Foreskin keratinocyte (primary cell): ENCODE measurements at places on chromosomes 5 and 9. TPM values are rescaled to one million over a fixed set of nuclear protein-coding genes. Genes with fewer than 3 reads are reported as not detected.
A peak's percentile ranks its signal among the peaks of the same experiment; 100 is the strongest.

DNA sequence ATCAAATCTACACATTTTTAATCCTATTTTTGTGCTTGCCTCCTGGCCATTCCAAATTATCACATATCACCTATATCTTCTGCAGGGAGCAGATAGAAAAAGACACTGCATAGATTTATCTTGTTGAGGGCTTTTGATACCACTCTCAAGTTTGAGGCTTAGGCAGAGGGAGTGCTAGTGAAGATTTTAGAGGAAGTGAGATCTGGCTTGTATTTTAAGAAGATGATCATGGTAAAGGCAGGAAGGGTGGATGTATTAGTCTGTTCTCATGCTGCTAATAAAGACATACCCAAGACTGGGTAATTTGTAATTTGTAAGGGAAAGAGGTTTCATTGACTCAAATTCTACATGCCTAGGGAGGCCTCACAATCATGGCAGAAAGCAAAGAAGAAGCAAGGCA lies 220.9 kb upstream of the TUT7 start:
- DNase-seq: no peak

GHR gene
- total RNA-seq: 1.6 and 2.1 TPM in 2 replicates

- no peak for DNase-seq
These were observed 367.9 kb upstream of the ADAMTSL1 start for GRCh38 chr9:18106006-18106560.

DNA sequence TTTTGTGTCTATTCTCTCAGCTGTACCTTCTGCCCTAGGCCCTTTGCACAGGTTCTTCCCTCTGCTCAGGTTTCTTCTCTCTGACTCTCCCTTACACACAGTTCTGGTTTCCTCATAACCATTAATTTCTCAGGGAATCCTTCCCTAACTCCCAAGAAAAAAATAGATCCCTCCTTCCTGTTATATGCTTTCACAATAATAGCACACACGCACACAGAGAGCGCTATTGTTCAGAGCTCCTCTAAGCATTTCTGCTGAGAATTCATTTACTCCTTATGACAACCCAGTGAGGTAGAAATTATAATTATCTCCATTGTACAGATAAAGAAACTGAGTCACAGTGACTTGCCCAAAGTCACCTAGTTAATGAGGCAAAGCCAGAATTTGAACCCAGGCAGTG lies 1.7 kb upstream of the TCOF1 start:
- DNase-seq: no peak

GRCh38 chr5:163453705-163454104 lies 6.2 kb downstream of the NUDCD2 start:
- no peak for DNase-seq

DNA sequence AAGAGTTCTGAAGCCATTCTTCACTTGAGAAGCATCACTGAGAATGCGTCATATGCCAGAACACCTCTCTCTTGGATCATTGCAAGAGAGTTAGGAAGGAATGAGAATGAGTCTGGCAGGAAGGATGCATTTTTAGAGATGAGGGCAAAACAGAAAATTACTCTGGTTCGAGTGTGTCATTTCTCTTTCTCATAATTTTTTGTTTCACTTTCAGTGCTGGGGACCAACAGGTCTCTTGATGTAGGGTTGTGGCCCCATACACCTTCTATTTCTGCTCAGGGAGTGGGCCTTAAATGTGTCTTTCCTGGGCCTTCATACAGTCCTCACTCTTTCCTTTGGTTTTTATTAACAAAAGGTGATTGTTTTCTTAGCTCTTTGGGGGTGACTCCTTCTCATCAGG lies 302.4 kb downstream of the NR3C1 start:
- no peak for DNase-seq

SPINK7 gene
- total RNA-seq: not detected in 2 replicates

- DNase-seq: no peak
These were observed 79.3 kb upstream of the IRX4 start for GRCh38 chr5:1961952-1962595.

DNA sequence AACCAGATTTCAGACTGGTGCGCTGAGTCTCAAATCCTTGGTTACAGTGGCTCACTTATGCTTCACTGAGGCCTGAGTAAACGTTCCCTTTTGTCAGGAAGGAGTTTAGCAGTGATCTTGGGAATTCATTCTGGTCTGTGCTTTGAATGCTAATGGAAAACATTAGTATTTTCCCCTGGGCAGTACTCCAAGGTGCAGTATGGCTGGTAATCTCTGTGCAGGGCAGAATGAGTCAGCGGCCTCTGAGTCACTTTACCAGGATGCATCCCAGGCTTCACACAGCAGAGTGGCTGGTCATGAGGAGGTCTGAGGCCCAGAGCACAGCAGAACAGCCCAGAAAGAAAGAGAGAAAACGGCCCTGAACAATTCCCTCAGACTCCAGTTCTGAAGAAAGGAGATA lies 54.0 kb downstream of the PCA3 start:
- peak; percentile 91 for DNase-seq

FCN1 gene
- total RNA-seq: not detected in 2 replicates
